ENCODE measurements at places on chromosomes 2 and 18. TPM values are rescaled to one million over a fixed set of nuclear protein-coding genes. Genes with fewer than 3 reads are reported as not detected.

EFEMP1 gene
- not detected for total RNA-seq

SERPINB2 gene
- total RNA-seq, result not detected

RNF152 gene
- 0.05 TPM for total RNA-seq

IL1RL2 gene
- total RNA-seq, result 1.7 TPM

PRSS56 gene
- total RNA-seq, result not detected

- DNase-seq, result peak; percentile 89
Observed at GRCh38 chr2:217756375-217757107, 246.3 kb downstream of the TNS1 start.

NCKAP5 gene
- not detected for total RNA-seq

DNA sequence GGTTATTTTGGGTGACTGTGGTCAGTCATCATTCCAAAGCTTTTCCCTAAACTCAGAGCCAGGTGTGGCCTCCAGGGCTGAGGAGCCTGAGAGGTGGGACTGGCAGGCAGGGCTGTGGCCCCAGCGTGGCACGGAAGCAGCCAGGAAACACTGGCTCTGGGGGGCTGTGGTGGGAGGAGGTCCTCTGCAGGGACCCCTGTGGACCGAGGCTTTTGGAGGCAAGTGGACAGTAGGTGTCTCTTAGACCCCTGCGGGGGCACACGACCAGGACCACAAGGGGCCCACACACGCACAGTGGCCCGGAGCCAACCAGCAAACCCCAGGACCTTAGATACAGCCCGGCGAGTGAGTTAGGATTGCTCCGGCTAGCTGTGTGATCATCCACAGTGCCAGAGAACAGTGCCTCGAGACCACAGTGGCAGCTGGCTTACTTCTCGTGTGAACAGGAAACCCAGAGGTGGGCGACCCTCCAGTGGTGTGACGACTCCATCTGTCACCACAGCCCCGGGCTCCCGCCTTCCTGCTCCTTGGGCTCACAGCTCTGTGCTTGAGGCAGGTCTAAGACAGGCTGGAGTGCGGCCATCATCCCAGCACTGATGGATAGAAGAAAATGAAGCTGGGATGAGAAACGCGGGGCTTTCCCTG is 1.6 kb upstream of the RTP5 start:
- peak; percentile 74 for DNase-seq

CCDC148 gene
- total RNA-seq, result 0.26 TPM

DNA sequence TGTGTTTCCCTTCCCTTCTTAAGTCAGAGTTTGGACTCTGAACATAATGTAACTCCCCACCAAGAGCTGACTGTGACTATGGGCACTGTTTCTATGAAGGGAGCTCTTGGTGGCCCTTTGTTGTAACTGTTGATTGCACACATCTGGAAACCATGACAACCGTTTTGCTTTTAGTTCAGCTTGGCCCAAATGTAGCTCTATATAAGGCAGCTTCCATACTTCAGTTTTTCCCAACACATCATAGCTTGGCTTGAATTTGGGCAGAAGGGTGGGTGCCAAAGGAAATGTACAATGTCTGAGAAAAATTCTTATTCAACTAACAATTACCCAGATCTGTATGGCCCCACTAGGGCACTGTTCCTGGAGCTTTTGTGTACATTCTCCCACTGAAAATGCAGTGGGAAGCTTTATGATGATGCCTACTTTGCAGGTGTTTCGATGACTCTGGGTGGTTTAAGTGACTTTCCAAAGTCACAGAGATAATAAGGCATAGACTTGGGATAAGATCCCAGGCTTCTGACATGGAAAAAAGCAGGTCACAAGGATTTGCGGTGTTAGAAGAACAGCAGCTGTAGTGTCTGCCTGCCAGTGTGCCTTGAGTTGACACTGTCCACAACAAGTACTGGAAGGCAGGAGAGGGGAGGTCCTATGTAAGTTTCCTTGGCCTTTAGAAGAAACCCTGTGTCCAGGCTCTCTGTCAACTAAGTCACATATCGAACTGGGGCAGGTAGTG is 2.4 kb upstream of the CETN1 start:
- DNase-seq, result no peak

WIPF1 gene
- total RNA-seq, result 188 TPM

DNA sequence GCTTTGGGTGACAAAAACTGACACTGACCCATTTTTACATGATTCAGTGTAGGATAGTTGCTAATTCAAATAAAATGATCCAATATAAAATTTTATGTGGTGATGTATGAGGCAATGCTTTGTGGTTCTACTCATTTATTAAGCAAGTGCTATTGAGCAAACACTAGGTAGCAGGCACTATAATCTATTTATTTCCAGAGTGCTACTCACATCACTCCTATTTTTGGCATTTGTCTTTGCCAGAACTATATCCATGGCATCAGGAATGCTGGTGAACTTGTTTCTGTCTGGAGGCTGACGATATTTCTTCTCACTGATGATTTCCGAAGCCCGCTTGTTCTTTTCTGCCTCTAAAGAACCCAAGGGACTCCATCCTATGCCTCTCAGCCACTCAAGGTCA is 84.3 kb downstream of the NEB start:
- no peak for DNase-seq

GRCh38 chr2:232632229-232632903 is 1.0 kb upstream of the EFHD1 start:
- no peak for DNase-seq

GRCh38 chr18:77207540-77207939 is 42.1 kb upstream of the GALR1 start:
- DNase-seq, result peak; percentile 69

DNA sequence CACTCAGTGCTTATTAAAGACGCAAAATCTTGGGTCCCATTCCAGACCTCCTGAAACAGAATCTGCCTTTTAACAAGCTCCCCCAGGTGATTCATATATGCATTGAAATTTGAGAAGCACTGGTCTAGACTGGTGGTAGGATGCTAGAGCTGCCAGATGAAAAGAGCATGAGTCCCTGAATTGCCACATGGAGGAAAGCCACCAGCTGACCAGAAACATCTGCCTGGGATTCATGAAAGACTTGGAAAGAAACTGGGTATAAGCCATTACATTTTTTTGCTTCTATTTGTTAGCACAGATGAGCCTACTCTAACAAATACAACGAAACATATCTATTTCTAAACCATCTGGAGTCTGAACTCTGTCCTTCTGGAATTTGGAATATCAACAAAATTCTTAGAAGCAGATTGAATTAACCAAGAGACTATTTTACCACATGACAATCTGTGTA is 228.9 kb downstream of the RBM43 start:
- DNase-seq, result no peak

DNA sequence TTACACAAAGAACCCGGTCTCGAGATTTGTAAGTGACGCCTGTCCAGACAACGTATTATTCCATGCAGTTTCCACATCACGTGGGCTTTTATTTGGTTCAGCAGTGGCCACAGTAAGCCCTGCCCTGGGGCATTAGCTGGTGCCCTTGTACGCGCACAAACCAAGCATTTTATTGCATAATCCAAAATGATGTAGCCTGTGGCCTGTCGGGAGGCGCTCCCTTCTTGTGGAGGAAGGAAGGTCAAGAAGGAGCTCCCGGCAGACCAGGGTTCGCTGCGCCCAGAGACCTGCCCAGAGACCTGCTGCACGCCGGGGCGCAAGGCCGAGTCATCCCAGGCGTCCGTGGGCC is 179.6 kb upstream of the ALKAL2 start:
- DNase-seq, result no peak

DNA sequence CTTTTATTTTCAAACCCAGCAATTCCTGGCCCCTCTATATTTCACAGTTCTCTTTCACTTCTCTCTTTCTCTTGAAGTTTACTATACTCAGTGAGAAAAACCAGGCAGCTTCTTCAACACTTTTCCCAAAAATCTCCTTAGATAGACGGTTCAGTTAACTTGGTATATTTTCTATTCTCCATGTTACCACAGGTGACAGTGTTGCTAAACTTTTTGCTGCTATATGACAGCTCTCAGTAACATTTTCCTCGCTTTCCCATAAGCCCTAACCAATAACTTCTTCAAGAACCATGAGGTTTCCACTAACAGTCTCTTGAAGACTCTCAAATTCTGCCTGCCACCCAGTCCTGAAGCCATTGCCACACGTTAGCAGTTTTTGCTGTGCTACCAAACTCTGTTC is 45.8 kb downstream of the CYBRD1 start:
- DNase-seq, result no peak

DNA sequence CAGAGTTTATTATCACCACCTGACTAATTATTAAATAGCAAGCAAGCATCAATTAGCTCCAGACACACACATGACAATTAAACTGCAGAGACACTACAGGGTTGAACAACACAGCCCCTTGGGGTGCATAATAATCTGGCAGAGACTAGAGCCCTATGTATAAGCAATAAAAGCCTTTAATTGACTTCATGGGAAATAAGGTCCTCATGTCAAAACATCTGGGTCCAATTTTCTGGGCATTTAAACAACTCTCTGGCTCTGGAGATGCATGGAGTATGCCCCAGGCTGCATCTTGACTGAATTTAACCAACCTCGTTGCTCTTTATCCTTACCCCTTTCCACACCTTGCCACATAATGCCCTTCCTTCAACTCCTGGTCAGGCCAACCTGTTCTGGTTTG is 270.7 kb upstream of the THUMPD2 start:
- DNase-seq, result no peak

- no peak for DNase-seq
Observed at GRCh38 chr2:96521219-96521618, 15.3 kb upstream of the ARID5A start.

DNA sequence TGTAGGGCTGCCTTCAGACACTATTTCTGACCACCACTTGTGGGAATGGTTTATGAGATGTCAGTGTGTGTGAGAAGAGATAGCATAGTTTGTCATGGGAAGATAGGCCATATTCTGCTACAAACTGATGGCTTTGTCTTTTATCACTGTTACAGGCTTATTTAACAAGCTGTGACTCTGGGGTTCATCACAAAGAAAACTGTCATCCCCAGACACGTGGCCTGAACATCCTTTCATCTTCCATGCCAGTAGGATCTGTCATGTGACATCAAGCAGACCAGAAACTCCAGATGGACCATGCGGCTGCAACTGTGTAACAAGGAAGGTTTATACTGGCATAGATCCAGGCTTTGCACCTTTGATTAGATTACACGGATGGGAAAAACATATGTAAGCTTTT is 128.6 kb upstream of the KCNH7 start:
- DNase-seq, result no peak

GRCh38 chr2:144354953-144355352 is 165.0 kb downstream of the ZEB2 start:
- DNase-seq, result no peak

Data from activated CD4-positive, alpha-beta T cell treated with anti-CD3 and anti-CD28 coated beads for 36 hours (primary cell).